ENCODE measurements at places on chromosomes 4 and X.

- DNase-seq, result no peak
Observed at GRCh38 chr4:38687571-38688011, 23.6 kb downstream of the KLF3 start.

- DNase-seq, result no peak
Observed at GRCh38 chr4:111789901-111790640, 355.2 kb upstream of the FAM241A start.

DNA sequence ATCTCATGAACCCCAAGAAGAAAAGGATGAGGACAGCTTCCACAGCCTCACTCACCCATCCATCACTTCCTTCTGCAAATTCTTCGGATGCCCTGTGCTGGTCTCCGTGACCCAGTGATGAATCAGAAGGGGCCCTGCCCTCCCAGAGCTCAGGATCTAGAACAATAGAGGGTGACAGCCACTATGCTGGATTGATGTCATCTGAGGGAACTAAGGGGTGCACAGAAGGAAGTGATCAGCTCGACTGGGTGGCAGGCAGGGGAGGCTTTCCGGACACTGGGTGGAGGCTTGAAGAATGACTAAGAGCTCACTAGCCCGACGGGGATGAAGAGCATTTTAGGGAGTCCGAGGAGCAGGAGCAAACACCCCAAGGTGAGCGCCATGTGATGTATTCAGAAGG is 1.4 kb upstream of the ZNF185 start:
- DNase-seq, result no peak

DNA sequence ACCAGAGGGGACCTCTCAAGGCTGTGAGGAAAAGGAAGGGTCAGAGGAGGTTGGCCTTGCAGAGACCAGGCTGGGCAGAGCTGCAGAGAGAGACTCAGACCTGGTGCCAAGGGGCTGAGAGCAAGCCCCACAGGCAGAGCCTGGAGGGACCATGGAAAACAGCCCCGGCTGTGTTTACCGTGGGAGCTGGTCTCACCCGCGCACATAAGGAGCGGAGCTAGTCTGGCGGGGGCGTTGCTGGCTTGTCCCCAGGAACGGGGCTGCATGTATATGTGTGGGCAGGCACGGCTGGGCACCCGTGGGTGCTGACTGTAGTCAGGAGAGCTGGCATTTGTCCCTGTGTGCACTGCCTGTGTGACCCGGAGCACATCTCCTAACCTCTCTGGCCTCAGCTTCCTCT is 45.7 kb downstream of the C4orf50 start:
- no peak for DNase-seq

DNA sequence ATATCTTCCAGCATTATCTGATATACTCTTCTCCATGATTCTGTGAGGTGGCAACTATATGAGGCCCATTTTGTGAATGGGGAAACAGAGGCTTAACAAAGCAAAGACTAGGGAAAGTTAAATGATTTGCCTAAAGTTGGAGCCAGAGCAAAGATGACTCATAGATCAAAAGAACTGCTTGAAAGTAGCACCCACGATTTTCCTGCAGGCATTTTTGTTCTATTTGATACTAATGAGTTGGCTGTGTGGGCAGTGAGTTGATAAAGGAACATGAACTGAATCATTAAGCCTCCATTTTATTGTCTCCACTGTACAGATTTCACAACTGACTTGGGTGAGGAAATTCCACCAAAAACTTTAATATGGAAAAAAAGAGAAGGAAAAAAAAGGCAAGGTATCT is 138.9 kb upstream of the IGFBP7 start:
- no peak for DNase-seq

DNA sequence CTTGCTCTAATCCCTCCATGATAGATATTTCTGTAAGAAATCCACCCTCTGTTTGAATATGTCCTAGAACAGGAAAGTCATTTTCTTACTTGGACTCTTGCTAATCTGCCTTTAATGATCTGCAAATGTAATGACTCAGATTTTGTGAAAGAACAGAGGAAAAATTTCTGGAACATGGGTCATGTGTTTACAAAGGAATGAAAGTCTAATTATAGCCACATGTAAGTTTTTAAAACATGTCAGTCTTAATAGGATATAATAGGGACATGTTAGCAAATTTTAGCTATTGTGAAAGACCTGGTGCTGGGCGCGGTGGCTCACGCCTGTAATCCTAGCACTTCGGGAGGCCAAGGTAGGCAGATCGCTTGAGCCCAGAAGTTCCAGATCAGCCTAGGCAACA is 47.6 kb downstream of the GRK4 start:
- no peak for DNase-seq

DNA sequence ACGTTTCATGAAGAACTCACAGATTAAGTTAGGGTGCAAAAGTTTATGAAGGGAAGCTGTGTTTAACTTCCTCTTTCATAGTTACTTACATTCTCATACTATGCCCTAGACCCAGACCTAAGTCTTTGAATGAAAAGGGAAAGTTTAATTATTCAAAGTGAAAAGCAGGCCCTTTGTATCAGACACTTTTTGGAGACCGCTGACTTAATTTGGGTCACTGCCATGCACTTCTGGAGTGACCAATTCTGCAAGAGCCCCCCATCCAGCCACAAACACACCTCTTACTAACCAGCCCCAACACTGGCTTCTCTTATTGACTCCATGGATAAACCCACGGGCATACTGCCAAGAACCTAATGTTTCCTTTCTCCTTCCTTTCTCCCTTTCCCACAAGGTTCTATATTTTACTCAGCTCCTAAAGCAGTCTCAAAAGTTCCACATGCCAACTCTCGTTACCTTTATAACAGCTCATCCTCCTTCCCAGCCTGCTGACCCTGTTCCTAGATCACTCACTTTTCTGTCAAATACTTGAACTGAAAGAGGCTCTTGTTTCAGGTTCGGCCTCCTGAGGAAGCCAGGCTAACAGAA is 34.5 kb downstream of the ABCE1 start:
- DNase-seq, result peak; percentile 5

DNA sequence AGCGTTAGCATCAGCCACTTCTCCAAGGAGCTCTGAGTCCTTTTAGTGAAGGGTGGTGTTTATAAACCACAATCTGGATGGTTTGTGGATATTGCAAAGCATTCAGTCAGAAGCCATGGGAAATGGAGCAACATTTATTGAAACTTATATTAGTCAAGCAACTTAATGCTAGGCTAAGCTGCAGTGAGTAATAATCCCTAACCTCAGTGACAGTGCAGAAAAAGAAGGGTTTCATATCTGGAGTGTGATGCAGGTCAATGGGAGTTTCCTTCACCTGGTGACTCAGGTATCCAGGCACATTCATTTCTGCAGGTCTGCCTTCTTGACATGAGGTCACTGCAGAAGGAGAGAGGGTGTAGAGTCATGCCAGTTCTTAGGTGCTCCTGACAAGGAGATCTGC is 10.4 kb upstream of the DRD5 start:
- no peak for DNase-seq
